GM12865 (cell line): ENCODE measurements at places on chromosomes 2 and 18.

DNA sequence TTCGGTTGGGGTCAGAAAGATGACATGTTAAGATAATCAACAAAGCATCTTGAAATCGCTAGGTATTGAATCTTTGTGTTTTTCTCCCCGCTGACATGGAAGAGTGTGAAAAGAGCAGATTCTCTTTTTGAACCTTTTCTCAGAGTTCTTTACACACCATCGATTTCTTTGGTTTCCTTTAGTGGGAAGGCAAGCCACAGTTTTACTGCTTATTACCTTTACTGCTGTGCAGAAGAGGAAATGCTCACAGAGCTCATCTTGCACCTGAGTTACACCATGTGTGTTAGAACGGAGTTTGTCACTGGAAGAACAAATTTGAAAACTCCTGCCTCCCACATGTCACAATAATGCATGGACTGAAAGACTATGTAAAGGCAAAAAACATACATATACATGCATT is 45.3 kb upstream of the PDK1 start:
- DNase-seq, result no peak

GRCh38 chr2:1370461-1370860 is 42.8 kb upstream of the TPO start:
- DNase-seq, result no peak

GRCh38 chr2:20089715-20090464 is 38.5 kb upstream of the LAPTM4A start:
- DNase-seq, result no peak

DNA sequence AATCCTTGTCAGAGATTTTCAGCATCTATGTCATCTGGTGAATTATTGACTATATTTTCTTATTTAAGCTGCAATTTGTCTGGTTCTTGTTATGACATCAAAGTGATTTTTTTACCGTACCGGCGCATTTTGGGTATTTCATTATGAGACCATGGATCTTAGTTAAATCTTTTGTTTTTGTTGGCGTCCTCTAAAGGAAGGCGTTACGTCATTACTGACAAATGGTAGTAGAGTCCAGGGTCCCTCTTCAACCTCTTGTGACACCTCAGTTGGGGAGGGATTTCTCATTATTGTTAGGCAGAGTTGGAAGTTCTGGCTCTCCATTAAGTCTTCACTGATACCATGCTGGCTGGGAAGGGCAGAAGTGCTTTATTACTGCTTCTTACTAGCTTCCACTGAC is 175.8 kb upstream of the MMADHC start:
- no peak for DNase-seq

- peak; percentile 68 for DNase-seq
Measured at GRCh38 chr2:8575038-8575833, 106.6 kb upstream of the ID2 start.

DNA sequence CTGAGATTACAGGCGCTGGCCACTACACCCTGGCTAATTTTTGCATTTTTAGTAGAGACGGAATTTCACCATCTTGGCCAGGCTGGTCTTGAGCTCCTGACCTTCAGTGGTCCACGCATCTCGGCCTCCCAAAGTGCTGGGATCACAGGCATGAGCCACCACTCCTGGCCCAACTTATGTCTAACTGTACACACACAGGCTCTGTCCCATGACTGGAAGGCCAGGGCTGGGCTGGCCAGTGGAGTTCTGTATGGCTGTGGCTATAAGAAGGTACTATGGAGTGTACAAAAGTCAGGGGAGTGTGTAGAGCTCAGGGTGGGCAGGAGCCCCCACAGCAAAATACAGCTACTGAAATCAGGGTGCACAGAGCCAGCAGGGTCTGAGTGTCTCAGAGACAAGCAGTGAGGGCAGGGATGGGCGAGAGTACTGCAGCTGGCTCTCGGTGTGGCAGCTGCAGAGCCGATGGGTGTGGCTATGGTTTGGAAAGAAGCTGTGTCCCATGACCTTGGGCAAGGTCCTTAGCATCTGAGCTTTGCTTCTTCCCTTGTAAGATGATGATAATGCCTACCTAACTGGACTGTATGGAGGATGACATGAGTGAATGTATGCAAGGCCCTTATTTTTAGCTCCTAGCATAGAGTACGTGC is 10.4 kb upstream of the MSGN1 start:
- DNase-seq, result no peak

DNA sequence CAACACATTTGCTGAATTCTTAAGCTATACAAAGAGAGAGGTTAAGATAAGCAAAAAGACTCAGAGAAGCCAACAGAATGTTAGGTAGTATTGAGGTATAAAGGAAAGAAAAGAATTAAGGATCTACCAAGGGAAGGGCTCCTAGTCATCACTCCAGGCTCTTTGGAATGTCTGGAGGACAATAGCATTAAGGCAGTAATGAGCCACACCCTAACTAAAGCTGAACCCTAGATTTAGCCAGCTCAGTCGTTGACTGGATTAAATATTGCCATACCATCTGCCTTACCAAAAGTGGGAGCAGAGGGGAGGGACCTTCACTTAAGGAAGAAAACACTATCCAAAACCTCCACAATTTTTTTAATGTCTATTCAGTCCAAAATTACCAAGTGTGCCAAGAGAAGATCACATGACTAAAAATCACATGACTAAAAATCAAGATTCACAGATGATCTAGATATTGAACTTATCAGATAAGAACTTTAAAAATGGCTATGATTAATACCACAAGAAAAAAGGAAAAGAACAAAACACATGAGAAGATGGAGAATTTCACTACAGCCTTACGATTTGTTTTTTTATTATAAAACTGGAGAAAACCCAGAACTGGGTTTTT is 59.7 kb downstream of the EXOC6B start:
- no peak for DNase-seq
